Common myeloid progenitor, CD34-positive (primary cell): ENCODE measurements at places on chromosomes 11 and 22.

DNA sequence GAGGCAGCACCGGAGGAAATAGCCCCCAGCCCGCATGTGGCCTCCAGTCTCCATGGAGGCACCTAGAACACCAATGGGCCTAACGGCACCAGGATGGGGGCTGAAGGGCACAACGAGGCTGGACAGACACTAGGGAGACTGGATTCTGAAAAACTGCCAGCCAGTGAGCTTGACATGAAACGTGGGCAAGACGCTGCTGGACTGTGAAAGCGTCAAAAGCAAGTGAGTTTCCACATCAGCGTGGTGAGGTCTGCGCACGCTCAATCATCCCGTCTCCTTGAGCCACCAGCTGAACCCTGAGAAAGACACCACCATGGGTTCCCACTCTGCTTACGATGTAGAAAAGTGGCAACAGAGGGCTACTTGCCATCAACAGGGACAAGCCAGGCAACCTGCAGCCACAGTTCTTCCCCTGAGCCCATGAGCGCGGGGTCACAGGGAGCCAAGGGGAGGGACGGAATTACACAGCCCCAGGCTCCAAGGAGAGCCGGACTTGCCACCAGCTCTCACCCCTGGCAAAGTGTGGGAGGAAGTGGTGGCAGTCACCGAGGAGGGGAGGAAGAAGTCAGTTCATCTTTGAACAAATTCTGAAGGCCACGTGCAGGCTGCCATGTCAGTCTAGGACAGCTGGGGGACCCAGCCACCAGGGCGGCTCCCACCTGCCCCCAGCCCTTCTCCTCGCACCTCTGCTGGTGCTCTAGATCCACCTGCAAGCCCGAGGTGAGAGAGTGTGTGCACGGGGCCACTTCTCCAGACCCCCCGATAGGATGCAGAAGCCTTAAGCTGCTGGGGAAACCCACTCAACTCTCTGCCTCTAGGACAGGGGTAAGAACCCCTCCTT, 131.1 kb downstream of the MPPED1 start:
- no peak for DNase-seq

- DNase-seq, result no peak
Observed at GRCh38 chr11:36015799-36016198, 71.9 kb downstream of the LDLRAD3 start.

DNA sequence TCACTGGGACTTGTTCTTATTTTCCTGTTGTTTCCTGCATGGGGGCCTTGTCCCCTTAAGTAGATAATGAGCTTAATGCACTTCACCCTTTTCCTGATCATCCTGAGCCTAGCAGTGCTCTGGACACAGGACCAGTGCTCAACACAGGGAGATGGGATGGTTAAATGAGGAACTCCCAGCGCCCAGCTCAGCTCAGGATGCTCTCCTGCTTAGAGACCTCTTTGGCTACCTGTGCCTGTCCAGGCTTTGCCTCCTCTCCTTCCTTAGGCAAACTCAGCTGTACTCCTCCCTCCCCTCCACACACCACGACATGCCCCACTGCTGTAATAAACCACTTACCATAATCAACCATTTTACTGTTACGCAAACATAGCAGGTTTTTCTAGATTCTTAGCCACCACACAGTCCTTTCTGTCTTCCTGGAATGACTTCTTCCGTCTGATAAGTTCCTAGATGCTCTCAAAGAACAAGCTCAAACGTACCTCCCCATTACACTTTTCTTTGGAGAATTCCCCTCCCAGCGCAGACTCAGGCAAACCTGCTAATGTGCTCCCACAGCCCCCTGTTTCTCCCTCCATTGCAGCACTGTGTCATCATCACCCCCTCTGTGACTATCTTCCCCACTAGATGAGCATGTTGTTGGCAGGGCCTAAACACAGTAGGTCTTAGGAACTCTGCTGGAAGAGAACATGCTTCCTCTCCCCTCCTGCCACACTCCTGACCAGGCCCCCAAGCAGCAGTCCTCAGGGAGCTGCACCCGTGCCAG, 113.6 kb downstream of the MICAL2 start:
- DNase-seq, result peak; percentile 39

GRCh38 chr11:129489249-129489648, 113.6 kb downstream of the BARX2 start:
- DNase-seq, result no peak

DNA sequence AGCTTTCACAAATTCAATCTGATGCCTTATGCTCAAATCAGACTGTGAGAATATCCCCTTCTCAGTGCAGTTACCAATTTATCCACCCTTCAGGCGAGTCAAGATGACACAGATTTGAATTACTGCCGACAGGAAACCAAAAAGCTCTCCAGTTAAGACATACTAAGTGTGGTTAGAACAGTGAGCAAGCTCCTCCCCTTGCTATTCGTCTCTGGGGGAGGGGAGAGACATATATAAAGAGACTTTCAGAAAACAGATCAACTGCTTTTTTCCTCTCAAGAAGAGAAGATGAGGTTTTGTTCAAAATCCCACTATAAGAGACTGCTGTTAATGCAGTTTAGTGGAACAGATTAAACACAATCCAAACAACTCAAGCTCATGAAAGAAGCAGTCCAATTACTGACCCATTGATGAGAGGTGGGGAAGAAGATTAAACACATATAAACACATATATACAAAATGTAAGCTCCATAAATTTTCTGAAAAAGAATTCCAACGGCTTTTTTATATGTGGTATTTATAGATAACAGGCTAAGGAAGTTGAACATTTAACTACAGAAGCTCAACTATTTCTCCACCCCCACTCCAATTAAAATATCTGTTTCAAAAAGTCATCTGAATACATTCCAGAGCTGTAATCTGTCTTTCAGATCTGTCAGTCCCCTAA, 102.7 kb downstream of the MRTFA start:
- DNase-seq, result peak; percentile 72

DNA sequence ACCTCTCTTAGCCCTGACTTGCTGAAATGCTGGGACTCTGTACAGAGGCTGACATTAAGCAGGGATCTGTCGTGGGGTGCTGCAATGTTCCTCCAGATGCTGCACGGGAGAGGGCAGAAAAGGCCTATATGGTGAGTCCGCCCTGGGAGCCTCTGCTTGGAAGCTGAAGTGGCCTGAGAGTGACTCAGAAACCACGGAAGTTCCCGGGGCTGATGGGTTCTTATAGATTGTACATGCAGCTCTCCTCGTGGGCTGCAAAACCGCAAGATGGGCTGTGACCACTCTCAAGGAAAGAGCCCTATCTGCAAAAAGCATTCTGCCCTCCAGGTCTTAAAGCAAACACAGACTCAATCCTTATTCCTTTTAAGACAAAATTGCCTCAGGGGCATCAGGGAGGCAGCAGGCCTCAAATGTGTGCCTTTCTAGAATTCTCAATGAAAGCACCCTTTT, 5.8 kb upstream of the SLC43A3 start:
- peak; percentile 91 for DNase-seq

GRCh38 chr11:134633276-134633675, 221.2 kb upstream of the B3GAT1 start:
- DNase-seq, result no peak

DNA sequence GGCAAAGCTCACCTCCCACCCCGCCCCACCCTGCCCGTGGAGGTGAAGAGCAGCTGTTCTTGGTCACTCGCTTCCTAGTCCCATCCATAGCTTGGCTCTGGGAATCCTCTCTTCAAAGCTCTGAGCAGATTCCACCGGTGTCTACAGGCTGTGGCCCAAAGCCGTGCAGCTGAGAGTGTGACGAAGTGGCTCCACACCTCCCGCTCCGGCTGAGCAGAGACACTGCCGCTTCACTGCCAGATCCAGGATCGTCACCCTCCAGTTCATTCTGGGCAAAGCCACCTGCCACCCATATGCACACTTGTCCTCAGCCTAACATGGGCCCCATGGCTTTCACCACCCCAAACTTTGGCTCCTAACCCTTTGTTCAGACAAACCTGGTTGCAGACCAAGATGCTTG, 532.9 kb upstream of the B3GAT1 start:
- DNase-seq, result no peak

GRCh38 chr11:115965767-115966504, 461.7 kb upstream of the CADM1 start:
- no peak for DNase-seq

- no peak for DNase-seq
Observed at GRCh38 chr11:118618115-118618990, 10.9 kb downstream of the PHLDB1 start.

- no peak for DNase-seq
Observed at GRCh38 chr11:99987821-99988470, 699.1 kb upstream of the ARHGAP42 start.

DNA sequence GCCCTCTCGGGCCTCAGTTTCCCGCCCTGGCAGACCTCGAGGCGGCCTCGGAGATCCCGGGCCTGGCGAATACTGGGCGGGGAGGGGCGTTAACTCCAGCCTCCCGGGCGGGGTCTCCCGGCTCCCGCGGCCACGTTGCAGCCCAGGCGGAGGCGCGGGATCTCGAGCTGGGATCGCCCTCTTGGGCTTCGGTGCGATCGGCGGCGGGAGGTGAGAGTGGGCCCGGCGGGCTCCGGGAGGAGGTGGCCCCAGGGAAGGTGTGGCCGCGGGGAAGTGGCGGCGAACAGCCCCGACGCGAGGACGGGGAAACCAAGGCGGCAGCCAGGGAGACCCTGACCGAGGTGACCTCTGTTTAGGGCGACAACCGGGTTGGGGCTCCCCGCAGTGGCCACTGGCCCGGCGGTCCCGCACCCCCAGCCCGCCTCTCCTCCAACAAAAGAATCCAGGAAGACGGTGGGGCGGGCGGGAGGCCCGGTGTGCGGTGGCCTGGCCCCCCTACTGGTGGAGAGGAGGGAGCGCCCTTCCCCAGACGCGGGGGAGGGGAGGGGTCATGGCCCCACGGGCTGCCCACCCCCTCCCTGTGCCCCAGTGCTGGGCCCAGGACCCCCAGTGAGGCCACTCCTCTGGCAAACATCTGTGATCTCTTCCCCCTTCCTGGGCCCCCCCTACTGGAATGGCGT, at the start of gene PHETA2:
Gene PHETA2 (plus strand): TSS at position 117 of the 680 bp plus-strand sequence. CDS start 3,046 bp downstream, outside the sequence.
- peak; percentile 67 for DNase-seq

DNA sequence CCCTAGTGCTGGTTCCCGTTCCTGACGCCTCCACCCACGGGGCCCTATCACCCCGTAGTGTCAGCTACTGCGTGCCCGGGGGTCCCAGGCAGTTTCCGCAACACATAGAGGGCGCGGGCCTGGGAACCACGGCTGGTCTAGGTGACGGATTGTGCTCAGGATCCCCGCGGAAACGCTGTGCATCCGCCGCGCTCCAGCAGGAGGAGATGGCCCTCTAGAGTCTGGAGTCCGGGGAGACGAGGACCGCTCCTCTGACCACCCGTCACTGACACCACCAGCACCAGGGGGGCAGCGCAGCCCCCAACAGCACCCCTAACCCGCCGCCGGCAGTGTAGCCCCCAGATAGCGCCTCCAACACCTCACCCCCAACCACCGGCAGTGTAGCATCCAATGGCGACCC, 4.4 kb upstream of the RFPL3 start:
- DNase-seq, result no peak

DNA sequence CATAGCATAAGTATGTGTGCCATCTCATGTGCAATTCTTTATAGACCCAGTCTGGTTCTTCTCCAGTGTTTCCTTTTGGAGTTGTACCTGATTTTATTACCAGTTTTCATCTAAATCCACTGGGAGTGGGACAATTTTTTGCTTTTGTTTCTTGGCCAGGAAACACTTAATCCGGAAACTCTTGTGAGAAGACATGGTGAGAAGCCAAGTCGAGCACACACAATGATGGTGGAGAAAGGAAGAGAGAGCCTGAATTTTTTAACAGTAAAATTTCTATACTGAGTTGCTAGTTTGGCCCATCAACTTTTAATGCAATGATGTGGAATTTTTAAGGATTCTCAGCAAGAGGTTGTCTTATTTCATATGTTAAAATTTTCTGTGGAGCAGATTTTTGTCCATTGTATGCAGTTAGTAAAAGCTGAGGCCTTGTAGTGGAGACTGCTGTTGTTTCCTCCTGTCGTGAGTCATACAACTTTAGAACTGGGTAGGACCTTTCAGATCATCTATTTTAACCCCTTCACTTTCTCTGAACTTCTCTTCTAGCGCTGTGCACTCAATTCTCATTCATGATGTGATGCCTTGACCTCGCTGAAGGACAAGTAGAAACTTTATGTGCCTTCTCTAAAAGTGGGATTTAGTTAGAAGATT, 17.1 kb downstream of the FAR1 start:
- DNase-seq, result no peak
